Kidney capillary endothelial cell (primary cell): ENCODE measurements at places on chromosomes 12 and 14.

- no peak for DNase-seq
These were observed 58.1 kb upstream of the CCND2 start for GRCh38 chr12:4215229-4216186.

DNA sequence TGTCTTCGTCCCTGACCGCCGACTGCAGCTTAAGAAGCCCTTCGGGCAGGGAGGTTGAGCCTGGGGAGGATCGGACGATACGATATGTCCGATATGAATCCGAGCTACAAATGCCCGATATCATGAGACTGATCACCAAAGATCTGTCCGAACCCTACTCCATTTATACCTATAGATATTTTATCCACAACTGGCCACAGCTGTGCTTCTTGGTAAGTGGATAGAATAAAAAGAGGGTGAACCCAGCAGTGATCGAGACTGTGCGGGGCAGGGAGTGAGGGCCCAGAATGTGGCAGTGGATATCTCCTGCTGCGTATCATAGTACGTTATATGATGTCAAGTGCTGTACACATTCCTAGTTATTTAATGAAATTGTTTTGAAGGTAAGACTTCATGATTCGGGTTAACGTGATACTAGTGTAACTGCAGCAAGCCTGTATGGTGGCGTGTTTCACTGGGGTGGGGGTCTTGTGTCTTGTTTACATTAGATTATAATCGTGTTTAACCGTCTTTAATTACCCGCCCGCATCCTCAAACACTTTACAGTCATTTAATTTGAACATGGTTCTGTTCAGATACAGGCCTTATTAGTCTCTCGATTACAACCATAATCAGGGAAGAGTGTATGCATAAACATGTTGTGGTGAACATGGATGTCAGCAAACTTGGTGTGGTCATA is 1.3 kb downstream of the NAA30 start:
- no peak for DNase-seq

DNA sequence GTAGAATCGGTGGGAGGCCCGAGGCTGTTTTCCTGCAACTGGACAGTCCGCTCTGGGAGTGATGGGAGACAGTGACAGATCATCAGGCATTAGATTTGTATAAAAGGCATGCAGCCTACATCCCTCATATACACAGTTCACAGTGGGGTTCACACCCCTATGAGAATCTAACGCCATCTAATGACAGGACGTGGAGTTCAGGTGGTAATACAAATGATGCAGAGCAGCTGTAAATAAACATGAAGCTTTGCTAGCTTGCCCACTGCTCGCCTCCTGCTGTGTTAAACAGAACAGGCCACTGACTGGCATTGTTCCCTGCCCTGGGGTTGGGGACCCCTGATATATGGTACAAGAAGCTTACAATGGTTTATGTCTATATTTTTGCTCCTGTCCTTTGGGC is 179.0 kb downstream of the LRFN5 start:
- DNase-seq: no peak

- DNase-seq: no peak
These were observed 5.9 kb downstream of the GPR84 start for GRCh38 chr12:54358191-54358944.

- DNase-seq: no peak
These were observed 59.8 kb downstream of the DIO3 start for GRCh38 chr14:101620821-101621785.

DNA sequence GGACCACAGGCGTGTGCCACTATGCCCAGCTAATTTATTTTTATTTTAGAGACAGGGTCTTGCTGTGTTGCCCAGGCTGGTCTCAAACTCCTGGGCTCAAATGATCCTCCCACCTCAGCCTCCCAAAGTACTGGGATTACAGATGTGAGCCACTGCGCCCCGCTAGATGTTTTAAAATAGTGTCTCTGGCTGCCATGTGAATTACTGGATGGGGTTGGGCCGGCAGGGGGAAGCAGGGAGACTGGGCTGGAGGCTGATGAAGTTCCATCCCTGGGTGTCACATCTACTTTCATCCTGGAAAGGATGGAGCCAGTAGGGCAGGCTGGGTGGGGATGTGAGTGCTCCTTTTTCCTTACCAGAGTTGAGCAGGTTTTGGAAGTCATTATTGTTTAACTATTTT is 46.1 kb downstream of the DNAH10 start:
- DNase-seq: no peak

- no peak for DNase-seq
These were observed 87.7 kb downstream of the PELI2 start for GRCh38 chr14:56205881-56206280.
